NCI-H1694 treated with DMSO at 0.1 percent for 48 hours (cell line): ENCODE measurements at places on chromosomes 12 and 14.

GRCh38 chr14:54901380-54902142 lies 1.1 kb downstream of the GCH1 start:
- DNase-seq: no peak

DNA sequence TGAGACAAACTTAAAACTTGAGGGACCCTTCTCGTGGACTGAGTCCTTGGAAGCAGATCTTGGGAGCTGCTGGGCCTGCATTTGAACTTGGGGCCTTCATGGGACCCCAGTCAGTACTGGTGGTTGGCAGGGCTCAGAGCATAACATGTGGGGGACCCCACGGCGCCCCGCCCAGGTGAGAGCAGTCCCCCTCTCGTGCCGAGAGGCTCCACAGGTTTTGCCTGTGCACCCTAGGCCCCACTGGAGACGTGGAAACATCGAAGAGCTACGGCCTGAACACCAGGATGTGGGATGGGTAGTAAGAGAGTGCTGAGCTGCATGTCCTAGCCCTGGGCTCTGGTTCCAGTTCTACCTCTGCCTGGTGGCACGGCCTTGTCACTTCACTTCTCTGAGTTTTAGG lies 84.1 kb downstream of the CACNA1C start:
- no peak for DNase-seq

- DNase-seq: no peak
Measured at GRCh38 chr14:68333262-68333661, 459.6 kb downstream of the ZFP36L1 start.

DNA sequence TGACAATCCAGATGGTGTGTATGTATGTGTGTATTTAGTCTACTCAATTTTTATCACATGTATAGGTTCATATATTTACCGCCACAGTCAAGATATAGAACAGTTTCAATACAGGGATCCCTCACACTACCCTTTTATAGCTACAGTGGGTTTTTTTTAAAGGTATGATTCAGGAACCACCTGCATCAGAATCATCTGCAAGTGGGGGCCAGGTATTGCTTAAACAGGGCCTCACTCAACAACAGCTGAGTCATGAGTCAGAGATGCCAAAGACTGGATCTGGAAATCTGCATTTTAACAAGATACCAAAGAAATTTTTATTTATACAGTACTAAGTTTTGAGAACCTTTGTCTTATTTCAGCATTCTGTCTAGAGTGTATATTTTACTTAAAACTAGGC lies 117.6 kb downstream of the SLC35F4 start:
- no peak for DNase-seq

GRCh38 chr14:22412926-22413411 lies 176.1 kb downstream of the DAD1 start:
- no peak for DNase-seq

DNA sequence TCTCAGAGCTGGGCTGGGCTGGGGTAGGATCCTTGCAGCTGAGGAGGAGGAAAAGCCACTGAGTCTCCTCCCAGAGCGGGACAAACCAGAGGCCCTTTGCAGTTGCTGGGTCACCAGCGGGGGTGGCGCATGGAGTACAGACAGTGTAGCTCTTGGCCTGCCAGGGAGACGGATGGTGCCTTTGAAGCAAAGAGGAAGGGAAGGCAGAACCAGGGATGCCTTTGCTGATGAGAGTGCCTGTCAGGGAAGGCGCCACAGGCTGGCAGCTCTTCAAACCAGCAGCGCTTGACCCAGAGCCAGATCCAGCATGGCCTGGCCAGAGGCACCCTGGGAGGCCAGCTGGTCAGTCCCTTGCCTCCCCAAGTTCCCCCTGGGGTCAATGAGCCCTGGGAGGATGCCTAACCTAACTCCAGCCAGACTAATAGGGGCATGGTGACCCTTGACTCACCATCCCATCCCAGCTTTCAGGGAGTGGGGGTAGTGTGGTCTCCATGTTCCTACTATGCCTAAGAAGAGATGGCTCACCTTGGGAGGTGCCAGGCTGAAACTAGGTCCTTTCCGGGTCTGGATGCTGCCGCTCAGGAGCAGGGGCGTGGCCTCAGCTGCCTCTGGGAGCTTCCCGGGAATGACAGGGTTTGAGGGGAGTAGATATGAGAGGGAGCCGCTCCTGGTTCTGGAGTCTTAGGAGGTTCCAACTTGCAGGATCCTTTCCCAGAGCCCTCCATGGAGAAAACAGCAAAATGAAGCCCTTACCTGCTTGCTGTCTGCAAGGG lies 19.8 kb downstream of the VASH1 start:
- DNase-seq: no peak

DNA sequence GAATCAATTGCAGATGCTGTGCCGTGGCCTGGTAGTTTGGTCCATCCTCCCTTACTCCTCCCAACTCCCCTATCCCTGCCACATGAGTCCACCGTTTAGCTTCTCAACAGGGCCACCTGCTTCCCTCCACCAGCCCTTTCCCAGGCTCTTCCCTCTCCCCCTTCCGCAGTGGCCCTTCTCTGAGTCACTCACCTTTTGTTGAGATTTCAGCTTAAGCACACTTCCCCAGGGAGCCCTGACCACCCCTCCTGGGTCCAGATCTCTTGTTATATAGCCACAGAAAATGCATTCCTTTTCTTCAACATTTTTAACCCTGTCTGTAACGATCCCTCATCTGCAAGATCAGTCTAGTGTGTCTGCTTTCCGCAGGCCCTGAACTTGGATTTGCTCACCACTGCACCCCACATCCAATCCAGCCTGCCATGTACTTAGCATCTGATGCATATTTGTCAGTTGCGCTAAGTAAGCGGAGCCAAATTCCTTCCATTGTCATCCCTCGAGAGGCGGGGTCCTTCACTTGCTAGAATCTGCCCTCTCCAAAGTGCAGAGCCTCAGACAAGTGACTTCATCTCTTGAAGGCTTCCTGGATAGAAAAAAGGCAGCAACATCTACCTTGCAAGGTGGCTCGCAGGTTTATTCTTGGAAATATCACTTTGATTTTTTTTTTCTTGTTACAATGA lies 41.1 kb downstream of the TMEM63C start:
- DNase-seq: no peak

DNA sequence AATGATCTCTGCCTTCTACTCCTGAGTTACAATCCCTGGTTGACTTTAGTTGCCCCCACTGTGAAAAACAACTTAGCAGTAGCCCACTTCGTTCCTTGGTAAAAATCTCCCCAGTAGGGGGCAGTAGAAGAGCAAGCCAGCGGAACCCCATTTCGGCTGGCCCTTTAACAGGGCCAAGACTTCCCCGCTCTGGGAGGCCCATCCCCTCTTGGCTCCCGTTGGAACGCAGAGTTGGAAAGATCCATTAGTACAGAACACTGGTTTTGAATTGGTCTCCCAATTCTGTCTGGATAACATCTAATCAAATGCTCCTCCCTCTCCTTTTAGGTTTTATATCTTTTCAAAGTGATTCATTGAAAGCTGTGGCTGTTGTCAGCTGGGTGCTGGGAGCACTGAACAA lies 1133.3 kb downstream of the BCL11B start:
- DNase-seq: peak; percentile 47

- no peak for DNase-seq
Measured at GRCh38 chr12:14562279-14562678, 5.4 kb downstream of the PLBD1 start.

- no peak for DNase-seq
Measured at GRCh38 chr12:38350342-38351174, 34.0 kb downstream of the ALG10B start.

GRCh38 chr14:44846232-44846824 lies 115.4 kb downstream of the KLHL28 start:
- peak; percentile 76 for DNase-seq

DNA sequence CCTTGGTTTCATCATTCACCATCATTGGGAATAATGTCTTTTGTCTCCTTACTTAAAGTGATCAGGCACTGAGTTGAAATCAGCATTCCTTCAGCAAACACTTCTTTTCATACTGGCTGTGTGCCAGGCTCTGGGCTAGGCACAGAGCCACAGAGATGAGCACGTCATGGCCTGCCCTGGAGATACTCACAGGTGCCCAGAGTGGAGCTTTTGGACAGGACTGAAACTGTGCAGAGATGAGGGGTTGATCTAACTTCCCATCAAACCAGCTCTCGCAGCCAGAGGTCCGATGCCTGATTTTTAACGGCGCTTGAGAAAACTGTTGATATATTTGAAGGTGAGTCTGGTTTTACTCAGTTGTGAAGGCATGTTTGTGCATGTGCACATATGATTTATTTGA lies 43.1 kb downstream of the CACNA1C start:
- DNase-seq: no peak

- DNase-seq: no peak
Measured at GRCh38 chr12:100826323-100826722, 31.7 kb downstream of the ANO4 start.

GRCh38 chr14:39617537-39617936 lies 185.3 kb upstream of the FBXO33 start:
- DNase-seq: no peak

GRCh38 chr14:32991691-32992090 lies 53.0 kb downstream of the NPAS3 start:
- DNase-seq: no peak

- DNase-seq: no peak
Measured at GRCh38 chr14:86575141-86575540, 1045.2 kb downstream of the FLRT2 start.

- no peak for DNase-seq
Measured at GRCh38 chr14:72618424-72618823, 275.5 kb downstream of the DPF3 start.

DNA sequence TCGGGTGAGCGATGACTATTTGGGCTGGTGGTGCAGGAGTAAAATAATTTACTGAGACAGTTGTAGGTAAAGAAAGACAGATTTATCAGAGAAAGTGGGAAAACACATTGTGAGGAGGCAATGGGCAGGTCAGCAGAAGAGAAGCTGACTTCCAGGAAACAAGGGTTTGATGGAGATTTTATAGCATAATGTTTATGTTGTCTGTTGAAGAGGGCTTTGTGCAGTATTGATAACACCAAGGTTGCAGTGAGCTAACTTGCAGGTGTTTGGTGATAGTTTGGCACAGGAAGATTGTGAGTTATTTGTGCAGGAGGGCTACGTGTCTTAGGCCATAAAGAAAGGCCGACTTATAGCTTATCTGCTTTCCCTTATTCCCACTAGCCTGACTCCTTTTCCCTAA lies 72.2 kb downstream of the DHRS2 start:
- no peak for DNase-seq

GRCh38 chr14:76280221-76280620 lies 95.7 kb upstream of the ESRRB start:
- no peak for DNase-seq

DNA sequence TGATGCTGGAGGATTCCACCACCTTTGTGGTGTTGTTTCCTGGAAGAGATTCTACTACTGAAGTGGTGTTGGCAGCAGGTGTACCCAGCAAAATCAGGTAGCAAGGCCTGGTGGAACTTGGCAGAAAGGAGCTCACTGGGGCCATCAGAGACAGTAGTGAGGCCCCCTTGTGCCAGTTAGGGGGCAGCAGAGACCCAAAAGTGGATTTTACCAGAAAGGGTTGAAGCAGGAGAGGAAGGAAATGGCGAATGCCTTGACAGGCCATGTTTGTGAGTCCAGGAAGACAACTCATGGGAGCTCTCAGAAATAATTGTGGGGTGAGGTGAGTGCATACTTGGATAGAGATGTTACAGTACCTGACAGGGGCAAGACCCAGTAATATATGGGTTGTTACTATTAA lies 137.7 kb upstream of the FGD4 start:
- DNase-seq: no peak

- no peak for DNase-seq
Measured at GRCh38 chr14:101365329-101366158, 195.8 kb upstream of the DIO3 start.

DNA sequence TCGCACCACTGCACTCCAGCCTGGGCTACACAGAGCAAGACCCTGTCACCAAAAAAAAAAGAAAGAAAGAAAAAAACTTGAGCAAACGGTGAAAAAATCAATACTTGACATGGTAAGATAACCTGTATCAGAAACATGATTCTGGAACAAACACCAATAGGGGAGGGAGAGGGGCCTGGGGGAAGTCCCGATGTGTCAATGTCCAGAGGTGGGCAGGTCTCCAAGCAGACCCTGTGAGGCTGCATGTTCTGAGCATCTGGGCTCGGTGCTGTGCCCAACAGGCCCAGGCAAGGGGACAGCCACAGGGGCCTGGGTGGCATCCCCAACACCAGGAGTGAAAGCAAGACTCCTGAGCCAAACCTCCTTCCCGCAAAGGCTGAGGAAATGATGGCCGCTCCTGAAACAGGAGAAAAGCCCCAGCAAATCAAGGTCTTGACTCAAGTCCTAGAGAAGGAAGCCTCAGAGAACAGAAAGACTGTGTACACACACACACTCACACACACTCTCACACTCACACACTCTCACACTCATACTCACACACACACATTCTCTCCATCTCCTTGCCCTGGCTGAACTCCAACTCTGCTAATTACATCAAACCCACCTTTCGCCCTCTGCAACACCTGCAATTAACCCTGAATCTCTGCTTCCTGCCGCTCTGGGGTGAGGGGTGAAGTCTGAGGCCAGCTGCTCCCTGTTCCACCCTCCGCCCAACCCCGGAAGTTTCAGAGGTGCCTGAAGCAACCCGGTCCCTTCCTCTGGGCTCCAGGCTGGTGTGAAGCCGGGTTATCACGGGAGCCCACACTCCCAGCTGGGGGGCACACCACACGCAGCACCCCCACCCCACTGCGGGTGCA lies 20.4 kb downstream of the CCDC88C start:
- DNase-seq: no peak

- no peak for DNase-seq
Measured at GRCh38 chr12:104471336-104471735, 14.6 kb downstream of the CHST11 start.

- no peak for DNase-seq
Measured at GRCh38 chr14:102171173-102172020, 31.7 kb downstream of the WDR20 start.

DNA sequence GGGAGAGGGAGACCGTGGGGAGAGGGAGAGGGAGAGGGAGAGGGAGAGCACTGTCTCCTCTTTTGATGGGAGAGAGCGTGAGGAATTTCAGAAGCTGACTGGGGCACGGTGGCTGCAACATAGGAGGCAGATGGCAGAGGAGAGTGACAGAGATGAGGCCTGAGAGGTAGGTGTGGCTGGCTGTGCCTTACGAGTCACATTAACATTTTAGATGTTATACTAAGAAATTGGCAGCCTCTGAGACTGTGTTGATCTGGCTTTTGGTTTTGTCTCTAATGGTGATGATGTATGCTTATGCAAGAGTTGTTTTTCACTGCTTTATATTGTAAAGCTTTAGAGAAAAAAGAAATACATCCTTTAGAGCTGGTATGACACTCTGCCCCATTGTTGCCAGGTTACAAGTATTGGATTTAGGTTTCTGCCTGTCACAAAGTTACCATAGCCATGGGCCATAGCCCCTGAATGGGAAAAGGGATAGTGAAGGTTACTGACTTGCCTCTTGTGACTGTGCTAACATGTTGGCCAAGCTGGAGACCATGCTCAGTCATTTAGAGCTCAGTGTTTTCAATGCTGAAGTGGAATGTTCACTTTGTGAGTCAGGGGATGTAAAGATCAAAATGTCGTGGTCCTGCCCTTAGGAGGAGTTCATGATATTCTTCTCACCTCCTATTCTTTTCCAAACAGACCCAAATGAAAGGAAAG lies 186.2 kb downstream of the SYNE2 start:
- no peak for DNase-seq

DNA sequence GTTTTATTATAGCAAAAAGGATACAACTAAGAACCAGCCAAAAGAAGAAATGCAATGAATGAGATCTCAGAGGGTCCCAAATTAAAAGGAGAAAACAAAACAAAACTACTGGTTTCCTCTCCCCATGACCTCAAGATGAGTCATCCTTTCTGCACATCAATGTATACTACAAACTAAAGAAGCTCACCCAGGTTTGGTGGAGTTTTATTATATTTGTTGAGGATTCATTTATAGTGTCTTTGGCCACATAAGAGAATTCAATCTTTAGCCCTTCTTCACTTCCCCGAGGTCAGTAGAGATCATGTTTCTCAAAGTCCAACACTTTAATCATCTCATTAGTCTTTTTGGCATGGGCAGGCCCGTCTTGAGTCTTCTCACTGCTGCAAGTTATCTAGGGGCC lies 210.6 kb downstream of the SLC6A15 start:
- no peak for DNase-seq
